ENCODE measurements at places on chromosomes 1 and 21.

DNA sequence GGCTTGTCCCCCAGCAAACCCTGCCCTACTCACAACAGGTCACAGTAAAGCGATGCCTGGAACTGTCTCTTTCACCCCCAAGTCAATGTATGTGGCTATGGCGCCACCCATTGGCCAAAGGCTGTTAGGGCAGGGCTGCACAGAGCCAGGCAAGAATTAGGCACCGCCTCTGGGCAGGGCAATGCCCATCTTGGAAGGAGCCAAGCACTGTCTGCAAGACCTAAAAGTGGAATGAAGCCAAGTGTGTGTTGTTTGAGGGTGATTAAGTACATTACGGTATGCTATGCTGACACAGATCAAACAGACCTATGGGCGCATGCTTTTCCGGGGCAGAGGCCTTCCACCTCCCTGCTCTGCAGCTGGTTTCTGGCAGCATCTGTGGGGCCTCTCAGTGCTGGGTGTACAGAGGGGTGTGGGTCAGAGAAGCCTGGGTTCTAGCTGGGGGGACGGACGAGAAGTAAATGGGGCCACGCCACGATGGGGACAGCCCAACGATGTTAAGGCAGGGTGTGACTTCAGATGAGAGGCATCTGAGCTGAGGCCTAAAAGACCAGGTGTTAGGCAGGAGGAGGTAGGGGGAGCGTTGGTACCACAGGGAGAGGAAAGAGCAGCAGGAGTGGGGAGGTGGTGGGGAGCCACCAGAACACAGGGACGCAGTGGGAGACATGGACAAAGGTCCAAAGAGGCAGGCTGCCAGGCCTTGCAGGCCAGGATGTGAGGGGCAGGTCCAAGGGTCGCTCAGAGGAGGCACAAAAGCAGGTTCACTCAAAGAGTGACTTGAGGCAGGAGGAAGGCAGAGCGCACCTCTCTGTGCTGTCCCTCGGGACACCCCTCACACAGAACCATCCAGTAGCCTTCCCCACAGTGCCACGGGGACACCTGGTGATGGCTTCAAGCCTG, 49.8 kb downstream of the ACOT7 start:
- peak; percentile 74 for DNase-seq

DNA sequence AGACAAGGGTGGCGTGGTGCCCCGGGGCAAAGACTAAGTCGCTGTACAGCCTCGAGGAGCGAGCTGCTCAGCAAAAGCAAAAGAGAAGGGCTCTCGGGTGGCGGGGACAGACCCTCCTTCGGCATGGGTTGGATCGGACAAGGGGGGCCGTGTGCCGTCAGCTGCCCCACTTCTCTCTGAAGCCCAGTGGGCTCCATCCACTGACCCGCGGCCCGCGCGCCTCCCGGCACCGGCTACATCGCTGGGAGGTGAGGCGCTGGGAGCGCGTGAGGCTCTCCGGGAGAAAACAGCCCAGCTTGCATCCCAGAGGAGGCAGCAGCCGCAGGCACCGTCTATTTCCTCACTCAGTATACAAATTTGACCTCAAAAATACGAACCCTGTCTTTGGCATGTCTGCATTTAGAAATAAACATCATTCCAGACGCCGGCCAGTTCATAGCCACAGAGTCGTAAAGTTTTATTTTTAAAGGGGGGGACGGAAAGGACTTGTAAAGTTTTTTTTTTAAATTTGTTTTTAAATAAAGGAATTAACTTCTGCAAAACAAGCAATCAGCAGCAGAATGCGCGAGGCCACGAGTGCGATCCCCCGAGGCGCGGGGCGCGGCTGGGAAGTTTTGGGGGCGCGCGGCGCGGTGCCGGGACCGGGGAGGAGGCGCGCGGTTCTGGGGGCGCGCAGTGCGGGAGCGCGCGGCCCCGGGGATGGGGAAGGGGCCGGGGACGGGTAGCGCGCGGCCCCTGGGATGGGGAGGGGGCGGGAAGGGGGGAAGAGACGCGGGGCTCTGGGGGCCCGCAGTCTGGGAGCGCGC, 689 bp upstream of the GPR137B start:
- DNase-seq: no peak

DNA sequence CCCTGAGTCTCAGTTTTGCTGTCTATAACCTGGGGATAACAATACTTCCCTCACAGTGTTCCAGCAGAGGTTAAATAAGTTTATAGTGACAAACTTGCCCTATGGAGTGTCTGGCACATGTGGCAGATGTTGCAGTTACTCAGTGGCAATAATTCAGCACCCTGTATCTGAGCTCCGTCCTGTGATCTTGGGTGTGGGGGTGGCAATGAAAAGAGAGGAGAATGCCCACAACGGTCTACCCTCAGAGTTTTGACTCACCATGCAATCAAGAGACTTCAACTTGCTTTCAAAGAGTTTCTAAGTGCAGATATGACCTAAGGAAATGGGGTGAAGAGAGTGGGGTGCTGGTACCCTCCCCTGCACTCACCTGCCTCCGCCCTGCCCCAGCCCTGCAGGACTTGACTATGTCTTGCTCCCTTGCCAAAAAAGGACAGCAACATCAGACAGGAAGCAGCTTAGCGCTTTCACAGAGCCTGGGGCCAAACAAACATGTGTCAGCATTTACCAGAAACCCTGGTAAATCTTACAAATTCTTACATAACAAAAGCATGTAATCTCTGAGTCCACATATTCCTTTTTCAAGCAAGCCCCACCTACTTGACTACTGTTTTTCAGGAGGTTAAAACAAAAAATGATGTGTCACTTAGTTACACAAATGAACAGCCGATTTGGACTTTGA, 185.1 kb upstream of the CAMK1G start:
- DNase-seq: no peak

DNA sequence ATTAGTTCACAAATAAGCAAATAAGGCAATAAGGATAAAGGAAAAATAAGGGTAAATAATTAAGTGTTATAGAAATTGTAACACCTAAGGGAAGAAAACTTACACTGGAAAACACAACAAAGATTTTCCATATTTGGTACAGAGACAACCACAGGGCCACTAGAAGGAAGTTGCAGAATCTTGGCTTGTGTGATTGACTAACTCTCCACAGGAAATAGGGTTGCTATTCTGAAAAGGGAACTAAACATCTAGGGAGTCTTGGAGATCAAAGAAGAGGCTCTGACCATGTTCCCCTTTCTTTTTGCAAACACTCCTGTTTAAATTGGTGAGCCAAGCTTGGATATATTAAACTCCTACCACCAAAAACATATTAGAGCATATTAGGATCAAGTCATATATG, 59.1 kb downstream of the APCS start:
- no peak for DNase-seq

DNA sequence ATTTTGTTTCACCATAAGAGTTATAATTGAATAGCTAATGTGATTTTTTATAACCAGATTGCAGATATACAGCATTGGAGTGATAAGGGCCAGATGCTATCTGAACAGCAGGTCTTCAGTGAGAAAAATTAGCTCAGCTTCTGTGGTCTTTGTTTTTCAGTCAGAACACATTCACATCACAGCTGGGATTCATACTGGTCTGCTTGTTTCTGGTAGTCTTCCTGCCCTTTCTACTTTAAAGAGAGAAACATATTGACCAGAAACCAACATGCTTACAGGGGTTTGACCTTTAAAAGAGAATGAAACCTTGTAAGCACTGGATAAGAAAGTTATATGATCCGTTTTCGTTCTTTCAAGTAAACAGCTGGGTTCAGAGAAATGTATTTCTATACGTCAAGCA, 213.7 kb upstream of the TMPRSS15 start:
- no peak for DNase-seq

DNA sequence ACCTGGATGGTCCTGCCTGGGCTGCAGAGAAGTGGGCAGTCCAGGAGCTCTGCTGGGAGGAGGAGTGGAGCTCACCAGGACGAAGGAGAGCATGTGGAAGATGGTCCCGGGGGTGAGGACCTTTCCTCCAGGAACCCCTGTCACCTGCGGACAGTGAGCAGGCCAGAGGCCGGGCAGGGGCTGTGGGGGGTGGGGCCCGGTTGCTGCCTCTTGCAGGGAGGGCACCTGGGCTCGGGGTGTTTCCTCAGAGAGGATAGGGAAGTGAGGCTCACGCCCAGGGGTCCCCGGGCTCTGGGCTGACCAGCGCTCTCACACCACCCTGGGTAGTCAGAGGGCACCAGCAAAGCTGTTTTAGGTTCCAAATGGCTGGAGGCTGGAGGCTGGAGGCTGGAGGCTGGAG, 22.7 kb upstream of the PEX10 start:
- no peak for DNase-seq

- DNase-seq: no peak
Measured at GRCh38 chr1:178033019-178033418, 60.9 kb upstream of the RASAL2 start.

DNA sequence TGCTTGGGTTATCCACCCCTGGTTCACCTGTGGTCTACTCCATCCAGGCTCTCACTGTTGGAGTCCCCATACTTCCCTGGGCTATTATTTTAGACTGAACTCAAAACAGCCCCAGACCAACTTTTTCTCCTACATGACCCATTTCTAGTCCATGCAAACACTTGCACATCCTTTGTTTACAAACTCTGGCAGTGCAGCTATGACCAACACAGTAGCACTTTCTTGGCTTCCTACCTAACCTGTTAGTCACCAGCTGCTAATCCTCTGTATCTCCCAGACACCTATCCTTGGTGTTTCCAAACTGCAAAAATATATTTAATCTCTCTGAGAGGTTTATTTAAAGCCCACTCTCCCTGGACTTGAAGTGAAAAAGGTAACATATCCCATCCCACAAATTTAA, 90.8 kb downstream of the DDAH1 start:
- no peak for DNase-seq

GRCh38 chr1:51924455-51924854, 45.9 kb upstream of the NRDC start:
- DNase-seq: no peak

- DNase-seq: no peak
Measured at GRCh38 chr1:32539584-32540571, 651 bp downstream of the ZBTB8A start.

GRCh38 chr1:229258031-229258756, 12.7 kb upstream of the RAB4A start:
- DNase-seq: peak; percentile 60

- DNase-seq: no peak
Measured at GRCh38 chr1:21567241-21568005, 58.2 kb downstream of the ALPL start.

- DNase-seq: no peak
Measured at GRCh38 chr1:115258302-115258866, 79.7 kb downstream of the NGF start.

GRCh38 chr21:25360593-25360992, 246.7 kb downstream of the MRPL39 start:
- DNase-seq: no peak

GRCh38 chr1:242005866-242006535, 7.1 kb upstream of the MAP1LC3C start:
- DNase-seq: no peak

DNA sequence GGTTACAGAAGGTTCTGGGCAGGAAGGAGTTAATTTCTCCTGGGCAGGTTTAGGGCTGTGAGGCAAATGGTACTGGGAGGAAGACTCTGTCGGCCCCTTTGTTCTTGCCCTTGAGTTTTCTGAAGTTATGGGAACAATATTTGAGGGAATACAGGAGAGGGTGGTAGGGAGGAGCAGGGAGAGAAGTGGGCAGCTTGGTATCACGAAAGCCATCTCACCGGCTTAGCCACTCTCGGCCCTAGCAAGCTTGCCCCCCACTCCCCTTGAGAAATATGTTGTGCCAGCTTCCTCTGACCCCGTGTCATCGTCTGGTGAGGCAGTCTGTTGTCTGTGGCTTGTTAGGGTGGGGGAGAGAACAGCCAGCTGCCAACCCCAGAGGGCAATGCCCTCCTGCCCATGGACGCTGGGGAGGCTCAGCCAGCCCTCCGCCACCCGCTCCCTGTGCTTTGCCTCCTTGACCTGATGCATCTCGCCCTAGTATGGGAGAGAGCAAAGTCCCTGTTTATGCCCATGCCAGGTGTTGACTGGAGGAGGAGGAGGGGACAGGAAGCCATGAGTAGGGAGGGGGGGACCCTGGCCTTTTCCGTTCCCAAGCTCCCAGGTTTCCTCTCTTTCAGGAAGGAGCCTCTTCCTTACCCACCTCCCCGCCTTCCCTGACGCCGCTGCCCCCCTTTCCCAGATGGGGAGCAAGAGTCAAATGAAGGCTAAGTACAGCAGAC, 1.2 kb downstream of the EFNA1 start:
- DNase-seq: no peak

DNA sequence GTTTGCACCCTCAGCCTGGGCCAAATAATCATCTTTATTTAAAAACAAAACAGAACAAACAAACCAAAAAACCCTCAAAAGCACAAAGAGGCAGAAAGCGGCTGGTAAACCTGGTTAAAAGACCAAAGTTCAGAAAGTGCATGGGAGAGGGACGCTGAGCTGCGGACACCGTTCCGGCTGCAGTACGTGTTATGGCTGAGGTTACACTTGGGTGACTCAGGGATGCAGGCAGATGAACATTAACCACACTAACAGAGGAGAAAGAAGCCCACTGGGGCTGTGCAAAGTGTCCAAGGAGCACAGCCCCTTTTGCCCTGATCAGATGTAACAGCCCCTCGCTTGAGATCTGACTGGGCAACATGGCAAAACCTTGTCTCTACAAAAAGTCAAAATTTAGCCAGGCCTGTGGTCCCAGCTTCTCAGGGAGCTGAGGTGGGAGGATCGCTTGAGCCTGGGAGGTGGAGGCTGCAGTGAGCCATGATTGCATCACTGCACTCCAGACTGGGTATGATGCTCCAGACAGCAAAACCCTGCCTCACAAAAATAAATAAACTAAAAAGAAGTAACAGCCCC, 28.3 kb downstream of the GPR157 start:
- DNase-seq: no peak

DNA sequence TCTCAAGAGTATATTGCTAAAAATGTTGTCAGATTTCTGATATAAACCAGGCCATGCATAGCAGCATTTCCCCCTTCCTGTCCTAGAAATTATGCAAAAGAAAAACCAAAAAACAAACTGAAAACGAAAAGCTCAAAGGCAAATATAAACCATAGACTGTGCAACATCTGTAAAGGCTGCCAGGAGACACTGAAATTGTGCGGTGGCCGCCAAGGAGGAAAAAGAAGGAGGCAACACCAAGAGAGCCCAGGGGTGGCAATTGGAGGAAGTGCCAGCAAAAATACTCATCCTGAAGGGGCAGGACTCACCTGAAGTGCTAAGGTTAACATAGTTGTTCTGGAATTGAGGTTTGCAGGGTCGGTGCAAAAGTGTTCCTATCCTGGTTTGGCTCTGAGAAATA, 92.0 kb downstream of the RWDD3 start:
- no peak for DNase-seq

Measured in NCI-H446 (cell line).